ENCODE measurements at places on chromosomes 7 and 10.

DNA sequence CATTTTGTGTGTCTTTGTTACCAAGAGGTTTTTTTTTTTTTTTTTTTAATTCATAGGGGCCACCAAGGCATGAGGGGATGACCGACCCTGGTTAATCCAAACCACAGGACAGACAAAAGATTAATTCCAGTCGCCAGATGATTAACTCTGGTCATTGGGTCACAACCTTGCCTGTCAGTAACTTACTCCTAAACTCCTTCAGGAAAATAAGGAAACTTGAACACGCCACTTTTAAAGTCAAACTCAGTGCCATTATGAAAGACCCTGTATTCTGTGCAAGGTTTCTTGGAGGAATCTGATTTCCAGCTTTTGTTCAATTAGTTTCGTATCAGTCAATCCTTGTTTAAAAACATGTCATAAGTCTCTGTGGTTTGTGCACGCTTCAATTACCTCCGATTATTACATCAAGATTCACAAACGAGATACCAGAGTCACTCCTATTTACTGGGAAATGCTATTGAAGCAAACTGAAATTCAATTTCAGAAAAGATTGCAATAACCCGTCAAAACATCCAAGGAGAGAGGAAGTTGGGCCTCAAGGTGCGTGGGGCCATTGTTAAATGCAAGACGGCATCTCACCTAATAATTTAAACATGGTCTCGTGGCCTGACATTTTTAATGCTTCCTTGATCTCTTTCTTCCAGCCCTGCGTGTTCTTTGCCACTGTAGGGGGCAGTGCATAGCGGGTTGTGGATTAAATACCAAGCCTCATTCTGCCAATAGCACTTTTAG, 44.0 kb downstream of the NRP1 start:
- no peak for DNase-seq

DNA sequence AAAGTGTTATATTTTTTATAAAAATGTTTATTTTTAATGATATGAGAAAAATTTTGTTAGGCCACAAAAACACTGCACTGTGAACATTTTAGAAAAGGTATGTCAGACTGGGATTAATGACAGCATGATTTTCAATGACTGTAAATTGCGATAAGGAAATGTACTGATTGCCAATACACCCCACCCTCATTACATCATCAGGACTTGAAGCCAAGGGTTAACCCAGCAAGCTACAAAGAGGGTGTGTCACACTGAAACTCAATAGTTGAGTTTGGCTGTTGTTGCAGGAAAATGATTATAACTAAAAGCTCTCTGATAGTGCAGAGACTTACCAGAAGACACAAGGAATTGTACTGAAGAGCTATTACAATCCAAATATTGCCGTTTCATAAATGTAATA, 64.8 kb upstream of the CAPZA2 start:
- no peak for DNase-seq

- DNase-seq: no peak
Measured at GRCh38 chr10:27638071-27638750, 107.4 kb downstream of the MKX start.

- no peak for DNase-seq
Measured at GRCh38 chr7:149036676-149037075, 8.4 kb upstream of the PDIA4 start.

DNA sequence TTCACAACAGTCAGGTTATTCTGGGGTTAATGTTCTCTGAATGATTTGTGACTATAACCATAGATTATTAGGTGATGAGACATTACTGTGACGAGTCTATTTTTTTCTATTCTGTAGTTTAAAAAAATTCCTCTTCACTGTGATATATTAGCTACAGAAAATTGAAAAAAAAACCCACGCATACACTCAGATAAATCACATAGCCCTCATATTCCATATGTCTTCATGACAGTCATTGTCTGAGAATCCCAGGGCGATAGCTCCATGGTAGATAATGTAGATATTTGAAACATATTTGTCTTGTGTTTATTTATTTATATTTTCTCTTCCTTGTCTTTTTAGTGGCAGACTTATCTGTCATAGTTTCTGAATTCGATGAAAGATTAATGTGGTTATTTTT, 110.0 kb downstream of the CAMK1D start:
- no peak for DNase-seq

GRCh38 chr10:79052291-79053080, 16.3 kb upstream of the ZMIZ1 start:
- DNase-seq: peak; percentile 36

GRCh38 chr10:78066012-78066411, 32.3 kb downstream of the RPS24 start:
- DNase-seq: no peak

GRCh38 chr10:113557424-113557862, 4.6 kb downstream of the HABP2 start:
- no peak for DNase-seq

DNA sequence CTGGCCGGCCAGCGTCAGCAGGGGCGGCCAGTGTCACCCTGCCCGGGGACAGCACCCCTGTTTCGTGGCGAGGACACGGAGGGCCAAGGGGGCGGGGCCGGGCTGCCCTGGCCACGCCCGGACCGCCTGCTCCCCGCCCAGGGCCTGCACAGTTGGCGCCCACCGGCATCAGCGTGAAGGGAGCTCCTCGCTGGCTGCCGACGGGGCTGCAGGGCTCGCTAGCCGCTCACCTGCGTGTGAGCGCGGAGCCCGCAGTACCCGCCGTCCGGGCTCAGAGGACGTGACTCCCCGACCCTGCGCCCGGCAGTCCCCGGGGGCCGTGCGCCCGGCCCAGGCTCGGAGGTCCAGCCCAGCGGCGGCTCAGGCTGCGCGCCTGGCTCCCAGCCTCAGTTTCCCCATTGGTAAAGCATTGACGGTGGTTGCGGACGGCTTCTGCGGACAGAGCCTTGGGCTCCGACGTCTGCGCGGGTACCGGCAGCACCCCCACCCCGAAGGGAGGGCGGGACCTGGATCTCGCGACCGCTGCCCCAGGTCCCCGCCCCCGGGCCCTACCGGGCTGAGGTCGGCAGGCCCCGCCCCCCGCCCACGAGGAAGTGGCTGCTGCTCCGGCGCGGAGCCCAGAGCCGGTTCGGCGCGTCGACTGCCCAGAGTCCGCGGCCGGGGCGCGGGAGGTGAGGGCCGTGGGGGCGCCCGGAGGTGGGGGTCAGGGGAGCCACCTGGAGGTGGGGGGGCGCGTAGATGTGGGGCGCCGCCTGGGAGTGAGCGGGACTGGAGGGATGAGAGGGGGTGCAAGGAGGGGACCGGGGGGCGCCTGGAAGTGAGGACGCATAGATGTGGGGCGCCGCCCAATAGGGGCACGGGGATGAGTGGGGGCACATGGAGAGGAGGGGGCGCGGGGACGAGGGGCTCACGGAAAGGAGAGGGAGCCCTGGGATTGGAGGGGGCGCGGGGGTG, at the start of gene ARPC1B:
TSS of gene ARPC1B (plus strand) at position 620 of the 954 bp plus-strand sequence. CDS start 10,985 bp downstream, outside the sequence.
- DNase-seq: peak; percentile 86

DNA sequence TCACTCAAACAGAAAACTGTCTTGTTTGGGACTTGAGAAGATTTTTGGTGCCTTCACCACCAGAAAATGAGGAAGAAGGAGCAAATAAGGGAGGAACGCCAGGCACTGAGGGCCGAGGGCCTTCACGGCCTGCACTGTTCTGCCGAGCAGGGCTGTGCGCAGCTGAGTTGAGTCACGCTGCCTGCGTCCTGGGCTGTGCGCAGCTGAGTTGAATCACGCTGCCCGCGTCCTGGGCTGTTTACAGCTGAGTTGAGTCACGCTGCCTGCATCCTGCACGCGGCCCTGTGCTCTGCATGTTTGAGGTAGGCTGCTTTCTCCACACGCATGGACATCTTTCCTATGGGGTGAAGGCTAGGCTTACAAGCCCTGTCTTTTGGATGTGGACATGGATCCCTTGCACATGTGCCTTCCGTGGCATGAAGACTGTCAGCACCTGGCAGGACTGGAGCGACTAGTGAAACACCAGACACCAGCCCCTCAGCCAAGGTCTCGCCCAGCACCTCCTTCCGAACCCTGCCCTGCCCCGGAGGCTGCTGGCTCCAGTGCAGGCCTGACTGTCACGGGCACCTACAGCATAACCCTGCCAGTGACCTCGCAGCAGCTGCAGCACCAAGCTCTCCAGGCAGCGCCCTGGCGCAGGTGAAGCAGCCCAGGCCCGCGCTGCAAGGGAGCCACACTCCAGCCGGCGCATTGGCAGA, 96.7 kb downstream of the HTR5A start:
- DNase-seq: no peak

- peak; percentile 77 for DNase-seq
Measured at GRCh38 chr10:27742195-27743011, 3.2 kb downstream of the MKX start.

GRCh38 chr10:77004917-77005564, 632.6 kb downstream of the KCNMA1 start:
- no peak for DNase-seq

DNA sequence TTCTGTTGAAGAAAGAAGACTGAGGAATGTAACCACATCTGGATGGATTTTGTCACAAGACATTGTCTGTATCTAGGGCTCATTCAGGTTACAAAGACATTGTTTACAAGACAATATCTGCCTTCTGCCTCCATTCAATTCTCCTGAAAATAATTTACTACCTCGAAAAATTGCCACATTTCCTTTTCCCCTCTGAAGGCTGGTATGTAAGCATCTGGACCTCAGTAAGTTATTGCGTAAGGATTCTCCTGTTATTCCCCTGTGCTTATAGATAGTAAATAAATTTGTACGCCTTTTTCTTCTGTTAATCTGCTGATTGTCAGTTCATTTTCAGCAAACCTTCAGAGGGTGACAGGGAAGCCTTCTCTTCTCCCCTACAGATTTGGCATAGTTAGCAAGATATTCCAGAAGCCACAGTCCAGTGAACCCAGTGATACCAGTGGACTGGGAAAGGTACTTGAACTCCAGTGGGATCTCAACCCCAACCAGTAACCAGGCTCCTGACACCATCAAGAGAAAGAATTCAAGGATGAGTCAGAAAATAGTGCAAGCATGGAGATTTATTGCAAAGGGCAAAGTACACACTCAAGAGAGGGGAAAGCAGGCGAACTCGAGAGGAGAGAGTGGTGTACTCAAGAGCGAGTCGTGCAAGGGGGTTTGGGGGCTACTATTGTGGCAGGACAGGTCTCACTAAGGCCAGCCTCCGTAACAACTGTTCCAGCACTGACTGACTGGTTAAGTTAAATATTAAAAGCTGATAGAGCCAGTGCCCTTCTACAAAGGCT, 706.9 kb upstream of the GHITM start:
- DNase-seq: no peak

DNA sequence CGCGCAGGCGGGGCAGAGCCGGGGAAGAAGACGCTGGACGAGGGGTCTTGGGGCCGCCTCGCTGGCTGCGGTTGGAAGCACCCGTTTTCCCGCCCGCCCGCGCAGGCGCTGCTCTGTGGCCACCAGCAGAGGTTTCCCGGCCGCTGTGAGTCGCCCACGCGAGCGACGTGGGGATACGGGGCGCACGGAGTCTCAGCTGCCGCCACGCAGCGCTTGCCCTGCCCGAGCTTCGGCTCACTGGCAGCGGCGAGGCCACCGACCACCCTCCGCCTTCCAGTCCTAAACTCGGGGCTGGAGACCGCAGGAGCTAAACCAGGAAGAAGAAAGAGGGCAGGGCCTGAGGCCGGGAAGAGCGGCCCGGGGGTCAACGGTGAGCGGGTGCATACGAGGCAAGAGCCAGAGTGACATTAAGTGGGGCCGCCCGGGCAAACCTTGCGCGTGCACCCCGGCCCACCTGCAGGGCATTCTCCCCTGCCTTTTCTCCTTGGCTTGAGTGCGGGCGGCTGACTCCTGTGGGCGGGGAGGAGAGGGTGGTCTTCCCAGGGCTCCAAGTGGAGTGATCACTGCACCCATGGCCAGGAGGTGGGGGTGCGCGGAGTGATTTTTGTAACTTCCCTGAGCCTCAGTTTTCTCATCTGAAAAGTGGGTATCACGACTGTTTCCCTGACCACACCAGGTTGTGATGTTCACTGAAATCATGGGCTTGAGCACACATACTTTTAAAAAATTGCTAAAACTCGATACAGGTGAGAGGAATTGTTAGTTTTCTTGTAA, 7.1 kb upstream of the EMX2 start:
- DNase-seq: no peak
